NCI-H345 (cell line): ENCODE measurements at places on chromosomes 4 and X.

DNA sequence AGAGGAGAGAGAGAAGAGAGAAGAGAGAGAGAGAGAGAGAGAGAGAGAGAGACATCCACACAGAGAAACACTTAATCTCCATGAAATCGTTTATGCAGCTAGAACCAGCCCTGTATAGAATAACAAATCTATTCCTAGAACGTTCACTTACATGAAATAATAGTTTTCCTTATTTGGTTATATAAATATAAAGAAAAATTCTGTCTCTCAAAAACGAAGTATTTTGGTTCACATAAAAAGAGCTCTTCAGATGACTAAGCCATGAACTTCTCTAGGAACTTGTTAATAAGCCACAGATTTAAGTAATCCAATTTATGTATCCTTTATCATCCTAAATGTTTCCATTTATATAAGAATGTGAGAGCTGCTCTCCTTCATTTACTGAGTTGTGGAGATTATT lies 1315.1 kb upstream of the PCDH7 start:
- no peak for DNase-seq

- no peak for DNase-seq
These were observed 106.6 kb downstream of the NSUN7 start for GRCh38 chr4:40856277-40856839.

DNA sequence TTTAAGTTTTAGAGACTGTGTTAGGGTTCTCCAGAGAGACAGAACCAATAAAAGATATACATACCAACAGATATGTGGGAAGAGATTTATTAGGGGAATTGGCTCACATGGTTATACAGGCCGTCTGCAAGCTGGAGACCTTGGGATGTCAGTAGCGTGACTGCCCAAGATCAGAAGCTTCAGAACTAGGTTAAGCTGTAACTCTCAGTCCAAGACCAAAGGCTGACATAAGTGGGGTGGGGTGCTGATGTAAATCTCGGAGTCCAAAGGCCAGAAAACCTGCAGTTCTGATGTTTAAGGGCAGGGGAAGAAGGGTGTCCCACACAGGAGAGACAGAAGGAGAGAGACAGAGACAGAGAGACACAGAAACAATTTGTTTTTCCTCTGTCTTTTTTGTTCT lies 10.5 kb downstream of the CLDN34 start:
- DNase-seq = no peak

- peak; percentile 40 for DNase-seq
These were observed 62.8 kb upstream of the EGFL6 start for GRCh38 chrX:13506574-13506973.

DNA sequence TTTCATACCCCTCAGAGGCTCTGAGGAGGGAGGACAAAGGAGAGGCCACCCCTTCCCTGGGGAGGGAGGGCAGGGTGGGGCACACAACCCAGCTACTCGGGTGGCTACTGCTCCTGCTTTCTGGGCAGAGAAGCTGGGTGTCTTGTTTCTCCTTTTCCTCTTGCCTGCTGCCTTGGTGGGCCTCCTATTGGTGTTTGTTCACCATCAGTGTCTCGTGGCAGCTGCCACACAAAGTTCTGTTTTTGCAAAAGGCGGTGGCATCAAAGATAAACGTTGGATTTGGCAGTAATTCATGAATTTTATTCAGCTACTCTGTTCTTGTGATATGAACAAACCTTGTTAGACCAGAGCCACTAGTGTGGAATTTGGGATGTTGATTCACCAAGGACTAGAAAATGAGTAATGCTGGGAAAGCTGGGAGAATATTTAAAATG lies 153.0 kb upstream of the SCML1 start:
- DNase-seq = no peak

GRCh38 chrX:132364313-132364712 lies 124.5 kb downstream of the MBNL3 start:
- DNase-seq = no peak
